Skeletal muscle cell (primary cell): ENCODE measurements at places on chromosomes 1 and 21.
A peak's percentile ranks its signal among the peaks of the same experiment; 100 is the strongest.

DNA sequence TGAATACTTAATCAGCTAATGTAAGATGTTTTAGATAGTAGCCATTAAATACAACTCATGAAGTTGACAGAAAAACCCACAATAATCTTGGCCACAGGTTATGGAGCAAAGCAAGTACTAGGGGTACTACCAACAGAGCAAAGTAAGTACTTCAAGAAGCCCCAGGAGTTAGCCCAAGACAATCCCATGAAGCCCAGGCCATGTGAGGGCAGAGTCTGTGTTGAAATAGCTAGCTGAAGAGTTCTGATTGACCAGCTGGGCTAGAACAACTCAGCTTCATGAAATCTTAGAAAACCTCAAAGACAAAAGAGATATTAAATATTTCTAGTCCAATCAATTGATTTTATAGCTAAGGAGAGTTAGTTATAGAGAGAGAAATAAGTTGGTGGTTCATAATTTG lies 212.9 kb upstream of the HOOK1 start:
- DNase-seq = no peak

- DNase-seq = no peak
Observed at GRCh38 chr1:11654137-11654938, at the start of the genes FBXO2 and FBXO44. FBXO2 (minus strand) TSS chr1:11654429; CDS start chr1:11654340, 89 bp downstream. FBXO44 (plus strand) TSS chr1:11654877; CDS start chr1:11655836, 959 bp downstream.

DNA sequence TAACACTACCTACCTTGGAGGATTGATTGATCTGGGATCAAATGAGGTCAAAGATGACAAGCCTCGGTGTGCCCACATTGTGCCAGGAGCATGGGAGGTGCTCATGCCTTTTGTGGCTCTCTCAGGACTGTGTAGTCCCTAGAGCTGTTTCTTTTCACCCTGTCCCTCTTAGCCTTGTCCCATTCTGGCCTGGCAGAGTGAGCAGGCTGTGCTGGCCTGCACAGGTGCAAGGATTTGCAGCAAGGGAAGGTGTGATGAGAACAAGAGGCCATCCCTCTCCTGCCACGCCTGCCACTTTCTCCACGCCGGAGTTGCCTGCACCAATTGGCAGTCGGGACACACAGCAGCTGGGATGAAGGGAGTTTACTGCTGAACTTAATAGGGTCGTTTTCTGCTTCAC lies 410.6 kb upstream of the VAMP3 start:
- no peak for DNase-seq

- no peak for DNase-seq
Observed at GRCh38 chr1:47849005-47849521, 148.1 kb downstream of the TRABD2B start.

- DNase-seq = peak; percentile 25
Observed at GRCh38 chr1:172781513-172782140, 122.7 kb downstream of the FASLG start.

DNA sequence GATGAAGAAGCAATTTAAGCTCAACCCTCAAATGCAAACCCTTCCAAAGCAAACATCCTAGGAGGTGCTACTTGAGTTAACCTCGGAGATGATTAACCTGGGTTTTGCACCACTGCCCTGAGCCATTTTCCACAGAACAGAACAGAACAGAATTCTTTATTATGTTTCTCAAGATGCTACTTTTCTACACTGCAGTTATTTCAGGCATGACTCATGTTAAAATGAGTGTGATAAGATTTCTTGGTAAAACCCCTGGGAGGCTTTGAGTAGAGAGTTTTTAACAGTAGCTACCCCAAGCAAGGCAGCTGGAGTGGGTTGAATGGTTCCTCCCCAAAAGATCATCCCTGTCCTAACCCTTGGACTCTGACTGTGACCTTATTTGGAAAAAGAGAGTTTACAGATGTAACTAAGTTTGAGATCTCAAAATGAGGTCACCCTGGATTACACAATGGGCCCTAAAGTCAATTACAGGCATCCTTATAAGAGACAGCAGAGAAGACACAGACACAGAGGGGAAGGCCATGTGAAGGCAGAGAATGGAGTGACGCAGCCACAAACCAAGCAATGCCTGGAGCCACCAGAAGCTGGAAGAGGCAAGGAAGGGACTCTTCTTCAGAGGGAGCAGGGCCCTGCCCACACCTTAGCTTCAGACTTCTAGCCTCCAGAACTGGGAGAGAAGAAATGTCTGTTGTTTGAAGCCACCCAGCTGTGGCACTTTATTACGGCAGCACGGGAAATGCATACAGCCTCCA lies 153.4 kb downstream of the ETS2 start:
- peak; percentile 66 for DNase-seq

DNA sequence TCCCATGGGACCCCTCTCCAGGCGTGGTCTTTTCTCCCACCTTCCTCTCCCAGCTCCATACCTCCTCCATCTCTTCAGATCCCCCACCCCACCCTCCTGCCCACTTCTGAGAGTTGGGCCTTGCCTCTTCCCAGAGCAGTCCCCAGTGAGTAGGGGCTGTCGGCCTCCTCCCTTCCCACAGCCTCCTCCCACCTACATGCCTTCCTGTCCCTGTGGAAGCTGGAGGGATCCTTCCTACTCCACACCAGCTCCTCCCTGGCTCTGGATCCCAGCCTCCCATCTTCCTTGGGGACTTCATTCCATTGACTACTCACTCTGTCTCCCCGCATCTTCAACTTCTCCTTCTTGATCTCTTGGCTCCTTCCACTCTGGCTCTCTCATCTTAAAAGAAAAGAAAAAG lies 24.9 kb downstream of the KCNQ4 start:
- DNase-seq = no peak

GRCh38 chr1:180188091-180188506 lies 33.4 kb downstream of the QSOX1 start:
- no peak for DNase-seq

- no peak for DNase-seq
Observed at GRCh38 chr21:31473685-31474345, 129.8 kb upstream of the TIAM1 start.

GRCh38 chr1:30650038-30650967 lies 73.1 kb downstream of the MATN1 start:
- no peak for DNase-seq

- DNase-seq = no peak
Observed at GRCh38 chr1:117620440-117620839, 14.6 kb downstream of the TENT5C start.

DNA sequence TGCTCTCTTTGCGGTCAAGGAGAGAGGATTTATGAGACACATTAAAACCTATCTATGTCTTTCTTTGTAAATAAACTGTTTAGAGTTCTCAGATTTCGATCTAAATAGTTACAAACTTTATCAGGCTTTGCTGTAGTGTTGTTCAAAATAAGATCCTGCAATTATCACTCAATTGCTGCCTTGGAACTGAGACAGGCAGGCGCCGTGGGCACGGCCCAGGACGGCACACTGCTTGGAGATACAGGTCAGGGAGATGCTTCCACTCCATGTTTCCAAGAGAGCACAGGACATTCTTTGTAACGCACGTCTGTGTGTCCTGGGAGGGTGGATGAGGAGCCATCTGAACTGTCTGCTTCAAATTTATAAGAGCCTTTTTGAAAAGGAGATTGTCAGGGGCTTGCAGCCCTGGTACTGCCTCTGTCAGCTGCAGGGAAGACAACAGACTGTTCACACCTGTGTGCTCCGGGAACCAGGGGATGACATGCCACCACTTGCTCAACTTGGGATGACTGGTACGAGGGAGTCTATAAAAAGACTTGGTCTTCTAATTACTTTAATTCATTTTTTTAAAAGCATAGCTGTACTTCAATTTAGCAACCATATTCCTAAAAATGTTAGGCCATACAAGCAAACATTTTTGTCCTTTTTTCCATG lies 472.9 kb upstream of the RUNX1 start:
- DNase-seq = no peak

DNA sequence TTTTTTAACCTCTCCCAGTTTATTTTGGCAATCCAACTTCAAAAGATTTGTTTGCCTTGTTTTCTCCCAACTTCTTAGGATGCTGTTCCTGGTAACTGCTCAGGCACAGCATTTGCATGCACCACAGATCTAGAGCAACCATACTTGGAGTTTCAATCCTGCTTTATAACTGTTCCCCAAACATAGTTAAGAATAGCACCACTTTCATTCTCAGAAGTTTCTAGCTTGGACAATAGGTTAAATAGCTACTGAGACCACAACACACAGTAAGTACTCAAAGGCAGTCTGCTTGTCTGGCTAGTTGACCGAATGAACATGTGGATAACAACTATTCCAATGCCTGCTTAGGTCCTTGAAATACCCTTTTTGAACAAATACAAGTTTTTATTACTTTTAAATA lies 76.8 kb downstream of the FOXJ3 start:
- DNase-seq = no peak

DNA sequence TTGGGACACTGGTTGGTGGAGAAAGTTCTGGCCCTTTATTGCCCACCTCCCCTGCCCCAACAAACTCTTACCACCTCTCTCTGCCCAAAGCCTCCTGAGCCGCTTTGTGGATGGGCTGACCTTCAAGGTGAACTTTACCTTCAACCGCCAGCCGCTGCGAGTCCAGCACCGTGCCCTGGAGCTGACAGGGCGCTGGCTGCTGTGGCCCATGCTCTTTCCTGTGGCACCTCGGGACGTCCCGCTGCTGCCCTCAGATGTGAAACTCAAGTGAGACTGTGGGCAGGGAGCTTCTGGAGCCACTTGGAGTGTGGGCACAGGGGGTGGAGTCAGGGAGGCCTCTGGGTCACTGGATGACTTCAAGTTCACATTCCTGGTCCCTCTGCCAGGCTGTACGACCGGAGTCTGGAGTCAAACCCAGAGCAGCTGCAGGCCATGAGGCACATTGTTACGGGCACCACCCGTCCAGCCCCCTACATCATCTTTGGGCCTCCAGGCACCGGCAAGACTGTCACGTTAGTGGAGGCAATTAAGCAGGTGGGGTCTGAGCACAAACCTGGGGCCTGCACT lies 12.5 kb downstream of the RHOC start:
- no peak for DNase-seq

DNA sequence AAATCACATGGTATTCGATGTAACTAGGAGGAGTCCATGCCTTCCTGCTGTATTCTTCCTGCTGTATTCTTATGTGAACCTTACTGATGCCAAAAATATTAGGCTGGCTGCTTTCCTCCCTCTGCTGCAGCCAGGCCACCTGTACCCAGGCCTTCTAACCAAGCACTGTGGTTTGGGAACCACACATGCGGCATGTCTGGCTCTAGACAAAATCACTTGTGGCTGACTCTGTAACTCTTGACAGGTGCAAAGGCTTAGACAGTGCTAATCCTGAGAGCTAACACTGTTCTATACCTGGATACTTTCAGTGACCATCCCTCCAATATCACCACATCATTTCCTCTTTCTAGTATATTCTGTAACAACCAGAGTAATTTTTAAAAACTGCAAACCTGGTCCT lies 67.7 kb downstream of the PCP4 start:
- DNase-seq = no peak

DNA sequence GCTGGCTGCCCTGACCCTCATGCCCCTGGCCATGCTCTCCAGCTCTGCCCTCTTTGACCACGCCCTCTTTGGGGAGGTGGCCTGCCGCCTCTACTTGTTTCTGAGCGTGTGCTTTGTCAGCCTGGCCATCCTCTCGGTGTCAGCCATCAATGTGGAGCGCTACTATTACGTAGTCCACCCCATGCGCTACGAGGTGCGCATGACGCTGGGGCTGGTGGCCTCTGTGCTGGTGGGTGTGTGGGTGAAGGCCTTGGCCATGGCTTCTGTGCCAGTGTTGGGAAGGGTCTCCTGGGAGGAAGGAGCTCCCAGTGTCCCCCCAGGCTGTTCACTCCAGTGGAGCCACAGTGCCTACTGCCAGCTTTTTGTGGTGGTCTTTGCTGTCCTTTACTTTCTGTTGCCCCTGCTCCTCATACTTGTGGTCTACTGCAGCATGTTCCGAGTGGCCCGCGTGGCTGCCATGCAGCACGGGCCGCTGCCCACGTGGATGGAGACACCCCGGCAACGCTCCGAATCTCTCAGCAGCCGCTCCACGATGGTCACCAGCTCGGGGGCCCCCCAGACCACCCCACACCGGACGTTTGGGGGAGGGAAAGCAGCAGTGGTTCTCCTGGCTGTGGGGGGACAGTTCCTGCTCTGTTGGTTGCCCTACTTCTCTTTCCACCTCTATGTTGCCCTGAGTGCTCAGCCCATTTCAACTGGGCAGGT lies 3.8 kb downstream of the GPR61 start:
- DNase-seq = no peak

GRCh38 chr1:44553127-44553758 lies 121.0 kb downstream of the TMEM53 start:
- DNase-seq = no peak

GRCh38 chr1:89996450-89997110 lies 1.7 kb downstream of the ZNF326 start:
- no peak for DNase-seq

GRCh38 chr1:244397131-244397530 lies 54.6 kb downstream of the ADSS2 start:
- DNase-seq = no peak

DNA sequence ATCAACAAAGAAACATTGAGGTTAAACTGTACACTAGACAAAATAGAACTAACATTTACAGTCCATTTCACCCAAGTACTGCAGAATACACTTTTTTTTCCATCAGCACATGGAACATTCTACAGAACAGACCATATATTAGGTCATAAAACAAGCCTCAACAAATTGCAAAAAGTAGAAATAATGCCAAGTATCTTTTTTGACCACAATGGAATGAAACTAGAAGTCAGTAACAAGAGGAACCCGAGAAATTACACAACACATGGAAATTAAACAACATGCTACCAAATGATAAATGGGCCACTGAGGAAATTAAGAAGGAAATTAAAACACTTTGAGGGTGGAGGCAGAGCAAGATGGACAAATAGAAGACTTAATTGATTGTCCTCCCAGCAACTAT lies 8.4 kb upstream of the C1orf185 start:
- no peak for DNase-seq

GRCh38 chr1:71093938-71094337 lies 13.1 kb upstream of the ZRANB2 start:
- no peak for DNase-seq

DNA sequence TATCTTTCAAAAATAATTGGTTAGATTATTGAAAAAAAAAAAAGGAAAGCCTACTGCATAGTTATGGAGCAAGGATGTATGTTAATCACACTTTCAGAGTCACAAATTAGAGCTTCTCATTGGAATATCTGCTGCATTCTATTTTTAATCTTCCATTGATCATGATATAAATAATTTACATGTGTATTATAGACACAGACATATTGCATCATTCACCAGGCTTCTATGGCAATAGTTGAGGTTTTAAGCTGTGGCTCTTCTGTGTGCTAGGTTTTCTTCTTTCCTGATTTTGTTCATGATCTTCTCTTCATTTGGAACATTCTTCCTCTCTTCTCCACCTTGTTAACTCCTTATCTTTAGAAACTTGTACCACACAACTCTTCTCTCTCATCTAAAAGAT lies 123.2 kb upstream of the HMCN1 start:
- DNase-seq = peak; percentile 6

DNA sequence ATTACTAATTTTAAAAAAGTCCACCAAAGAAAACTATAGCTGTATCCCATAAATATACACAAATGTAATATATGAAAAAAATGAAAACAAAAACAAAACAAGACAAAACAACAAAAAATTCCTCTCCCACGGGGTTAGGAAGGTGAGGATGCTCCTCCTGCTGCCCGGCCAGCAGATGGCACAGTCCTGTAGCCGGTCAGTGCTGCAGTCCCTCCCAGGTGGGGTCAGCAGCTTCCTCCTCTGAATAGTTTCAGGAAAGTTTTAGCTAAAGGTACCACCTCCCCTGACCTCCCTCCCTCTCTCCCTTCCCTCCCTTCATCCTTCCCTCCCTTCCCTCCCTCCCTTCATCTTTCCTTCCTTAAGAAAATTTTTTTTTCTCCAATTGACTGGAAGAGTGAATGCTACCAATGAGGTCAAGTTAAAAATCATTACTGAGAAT lies 67.8 kb upstream of the BCL10 start:
- no peak for DNase-seq

GRCh38 chr1:98813738-98814309 lies 152.3 kb downstream of the SNX7 start:
- no peak for DNase-seq

- peak; percentile 43 for DNase-seq
Observed at GRCh38 chr1:160219062-160219929, 14.1 kb downstream of the PEA15 start.
